ENCODE measurements at places on chromosomes 3 and 15. TPM values are rescaled to one million over a fixed set of nuclear protein-coding genes. Genes with fewer than 3 reads are reported as not detected.

DNA sequence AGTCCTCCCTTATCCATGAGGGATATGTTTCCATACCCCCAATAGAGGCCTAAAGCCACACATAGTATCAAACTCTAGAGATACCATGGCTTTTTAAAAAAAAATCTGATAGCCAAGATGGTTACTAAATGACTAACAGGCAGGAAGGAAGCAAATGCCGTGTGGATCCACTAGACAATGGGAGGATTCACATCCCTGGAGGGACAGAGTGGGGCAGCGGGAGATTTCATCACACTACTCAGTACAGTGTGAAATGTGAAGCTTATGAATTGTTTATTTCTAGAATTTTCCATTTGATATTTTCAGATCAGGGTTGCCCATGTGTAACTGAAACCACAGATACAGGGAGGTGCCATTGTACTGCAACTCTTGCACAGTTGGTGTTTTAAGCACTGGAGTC is 826.6 kb downstream of the SQOR start:
- H3K4me3 ChIP-seq: no peak overlapping the region
- DNase-seq: no peak
- H3K27me3 ChIP-seq: no peaks in the 10 kb centered on the region
- no peak overlapping the region for H3K27ac ChIP-seq
- H3K4me1 ChIP-seq: no peaks in the 10 kb centered on the region

GRCh38 chr3:100271522-100271921 is 10.7 kb downstream of the TBC1D23 start:
- no peaks in the 10 kb centered on the region for H3K36me3 ChIP-seq
- DNase-seq: no peak
- H3K27me3 ChIP-seq: no peaks in the 10 kb centered on the region
- H3K4me3 ChIP-seq: no peak overlapping the region

- H3K4me1 ChIP-seq: no peaks in the 10 kb centered on the region
- no peaks in the 10 kb centered on the region for H3K36me3 ChIP-seq
- DNase-seq: no peak
- no peak overlapping the region for H3K4me3 ChIP-seq
Measured at GRCh38 chr3:39990532-39990931, 181.1 kb downstream of the MYRIP start.

DNA sequence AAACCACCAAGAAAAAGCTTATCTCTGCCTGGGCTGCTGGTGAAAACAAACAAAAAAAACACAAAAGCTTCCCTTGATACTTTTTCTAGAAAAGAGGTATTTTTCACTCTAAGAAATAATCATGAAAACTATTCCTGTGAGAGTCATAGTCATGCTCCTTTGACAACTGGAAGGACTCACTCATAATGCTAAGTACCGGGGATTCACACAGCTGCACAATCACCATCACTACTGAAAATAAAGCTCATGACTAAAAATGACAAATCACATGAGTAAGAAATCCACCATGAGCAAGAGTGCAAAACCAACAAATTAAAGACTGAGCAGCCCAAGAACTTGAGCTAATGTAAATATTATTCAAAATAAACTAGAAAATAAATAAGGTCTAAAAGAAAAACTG is 10.6 kb upstream of the POU1F1 start:
- no peaks in the 10 kb centered on the region for H3K4me1 ChIP-seq
- DNase-seq: no peak
- H3K27ac ChIP-seq: no peak overlapping the region
- H3K36me3 ChIP-seq: no peaks in the 10 kb centered on the region
- no peak overlapping the region for H3K4me3 ChIP-seq
- H3K27me3 ChIP-seq: no peaks in the 10 kb centered on the region

The SLCO3A1 gene
- total RNA-seq: 13.6 TPM

The ANKDD1A gene
- total RNA-seq: 7.8 TPM

DNA sequence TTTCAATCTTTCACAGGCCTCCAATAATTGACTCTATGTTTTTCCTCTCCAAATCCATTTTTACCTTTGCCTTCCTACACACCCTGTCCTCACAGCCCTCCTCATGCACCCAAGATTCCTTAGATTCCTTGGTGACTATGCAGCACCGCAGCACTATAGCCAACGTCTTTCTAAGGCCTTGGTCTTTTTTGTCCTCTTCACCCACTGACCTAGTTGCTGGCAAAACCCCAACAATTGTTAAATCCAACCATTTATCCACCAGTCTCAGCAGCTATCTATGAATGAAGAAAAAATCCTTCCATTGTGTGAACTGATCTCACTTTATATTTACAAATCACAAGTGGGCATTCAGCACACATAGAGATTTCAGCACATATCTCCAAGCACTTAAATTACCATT is 203.9 kb downstream of the VGLL3 start:
- no peak overlapping the region for H3K27ac ChIP-seq
- H3K36me3 ChIP-seq: no peaks in the 10 kb centered on the region
- H3K4me1 ChIP-seq: no peaks in the 10 kb centered on the region
- no peak for DNase-seq
- no peak overlapping the region for H3K4me3 ChIP-seq

GRCh38 chr3:43187836-43188479 is 82.1 kb upstream of the POMGNT2 start:
- H3K36me3 ChIP-seq: no peaks in the 10 kb centered on the region
- no peak overlapping the region for H3K27ac ChIP-seq
- no peak for DNase-seq
- H3K4me3 ChIP-seq: no peak overlapping the region
- H3K27me3 ChIP-seq: no peaks in the 10 kb centered on the region
- H3K4me1 ChIP-seq: no peaks in the 10 kb centered on the region

- no peak overlapping the region for H3K27ac ChIP-seq
- no peak overlapping the region for H3K4me3 ChIP-seq
- no peaks in the 10 kb centered on the region for H3K36me3 ChIP-seq
- DNase-seq: no peak
Measured at GRCh38 chr3:144415492-144415891, 443.9 kb downstream of the DIPK2A start.

DNA sequence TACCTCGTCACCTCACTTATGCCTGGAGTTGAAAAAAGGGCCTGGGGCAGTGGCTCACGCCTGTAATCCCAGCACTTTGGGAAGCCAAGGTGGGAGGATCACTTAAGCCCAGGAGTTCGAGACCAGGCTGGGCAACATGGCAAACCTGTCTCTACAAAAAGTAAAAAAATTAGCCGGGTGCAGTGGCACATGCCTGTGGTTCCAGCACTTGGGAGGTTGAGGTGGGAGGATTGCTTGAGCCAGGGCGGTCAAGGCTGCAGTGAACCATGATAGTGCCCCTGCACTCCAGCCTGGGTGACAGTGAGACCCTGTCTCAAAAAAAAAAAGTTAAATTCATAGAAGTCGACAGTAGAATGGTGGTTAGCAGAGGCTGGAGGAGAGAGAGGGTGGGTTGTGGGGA is 4.6 kb upstream of the NEIL1 start:
- no peak overlapping the region for H3K4me3 ChIP-seq
- H3K27me3 ChIP-seq: no peaks in the 10 kb centered on the region
- no peak for DNase-seq
- H3K4me1 ChIP-seq: no peaks in the 10 kb centered on the region

GRCh38 chr3:17810759-17811158 is 68.3 kb upstream of the TBC1D5 start:
- no peaks in the 10 kb centered on the region for H3K4me1 ChIP-seq
- no peak overlapping the region for H3K27ac ChIP-seq
- H3K36me3 ChIP-seq: no peaks in the 10 kb centered on the region
